ENCODE measurements at places on chromosomes 6 and 20. TPM values are rescaled to one million over a fixed set of nuclear protein-coding genes. Genes with fewer than 3 reads are reported as not detected.

DNA sequence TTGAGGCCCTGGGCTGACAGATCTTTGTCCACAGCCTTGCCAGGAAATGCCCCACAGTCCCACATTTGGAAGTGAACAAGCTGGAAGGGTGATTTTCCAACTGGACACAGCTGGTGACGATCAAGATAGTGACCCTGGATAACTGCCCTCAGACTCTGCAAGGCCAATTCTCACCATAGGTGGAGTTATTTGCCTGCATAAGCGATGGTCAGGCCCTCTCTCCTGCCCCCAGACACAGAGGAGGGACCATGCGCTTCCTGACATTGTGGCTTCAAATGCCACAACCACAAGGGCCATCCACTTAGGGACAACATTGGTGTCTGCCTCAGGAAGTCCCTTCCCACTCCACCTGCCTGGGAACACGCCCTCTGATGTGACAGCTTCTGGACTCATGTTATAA lies 96.0 kb downstream of the JPH2 start:
- DNase-seq: peak; percentile 27

DNA sequence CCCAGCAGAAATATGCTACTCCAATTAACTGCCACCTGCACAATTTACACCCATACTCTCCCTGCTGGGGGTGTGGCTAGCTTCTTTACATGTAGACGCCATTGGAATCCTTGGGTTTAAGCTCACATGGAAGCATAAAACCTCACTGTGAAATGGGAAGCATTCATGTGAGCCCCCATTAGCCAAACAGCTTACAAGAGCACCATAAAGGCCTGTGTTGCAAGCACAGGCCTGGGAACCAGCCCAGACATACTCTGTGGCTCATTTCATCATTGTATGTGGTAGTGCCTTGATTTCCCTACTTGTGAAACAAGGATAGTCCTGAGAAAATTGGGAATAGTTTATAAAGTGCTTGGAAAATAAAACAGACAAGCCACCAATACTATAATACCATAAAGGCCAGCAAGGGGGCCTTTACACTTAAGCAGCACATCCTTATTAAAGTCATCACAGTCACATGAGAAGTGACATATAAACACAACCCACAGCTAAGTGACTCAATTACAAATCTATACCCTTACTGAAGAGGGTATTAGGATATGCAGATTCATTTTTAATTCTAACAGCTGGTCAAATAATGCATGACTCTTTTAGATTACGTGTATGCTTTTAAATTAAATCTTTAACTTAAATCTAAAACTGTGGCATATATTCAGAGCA lies 6.8 kb downstream of the ADNP start:
- no peak for DNase-seq

DNA sequence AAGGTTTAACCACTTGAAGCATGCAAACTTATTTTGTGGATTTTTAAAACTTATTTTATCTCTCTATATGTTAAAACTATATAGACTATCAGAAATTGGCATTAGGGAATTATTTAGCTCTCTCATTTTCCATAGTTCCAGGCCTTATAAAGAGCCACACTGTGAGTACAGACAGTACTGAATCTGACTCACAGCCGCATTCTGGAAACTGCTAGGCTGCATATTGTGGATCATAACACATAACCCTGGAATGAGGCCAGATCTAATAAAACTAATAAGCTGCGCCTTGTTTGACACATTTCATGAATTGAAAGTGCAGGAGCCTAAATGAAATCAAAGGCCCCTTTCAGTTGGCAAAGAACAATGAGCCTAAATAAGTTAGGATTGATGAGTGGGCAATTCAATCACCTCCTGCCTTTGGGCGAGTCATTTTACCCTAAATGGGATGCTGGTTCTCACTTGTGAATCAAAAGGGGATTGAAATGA lies 308.4 kb downstream of the PACRG start:
- DNase-seq: no peak

DNA sequence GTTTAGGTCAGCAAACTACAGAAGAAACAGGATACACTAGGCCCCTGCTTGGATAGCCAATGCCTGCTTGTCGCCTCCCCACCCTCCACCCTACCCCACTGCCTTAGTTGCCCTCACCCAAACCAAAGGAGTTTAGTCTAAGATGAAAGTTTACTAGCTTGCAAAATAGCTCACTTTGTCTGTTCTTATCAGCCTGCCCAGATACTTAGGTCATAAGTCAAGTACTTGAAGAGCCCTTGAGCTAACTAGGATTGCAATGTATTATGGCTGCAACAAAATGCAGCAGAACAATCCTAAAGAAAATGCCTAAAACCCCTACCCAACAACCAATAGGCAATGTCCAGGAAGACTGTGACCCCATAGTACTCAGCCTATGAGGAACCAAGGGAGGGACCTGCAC lies 7.3 kb upstream of the ENTPD6 start:
- no peak for DNase-seq

The NOP56 gene
- total RNA-seq: 97.4 TPM

The RPS6KA2 gene
- total RNA-seq: 69.9 TPM

GRCh38 chr6:134122775-134123174 lies 70.4 kb upstream of the SLC2A12 start:
- no peak for DNase-seq

- no peak for DNase-seq
Measured at GRCh38 chr6:100472674-100473073, 8.0 kb upstream of the SIM1 start.

The PTCHD4 gene
- 1.7 TPM for total RNA-seq

GRCh38 chr20:20405623-20406022 lies 37.7 kb downstream of the INSM1 start:
- DNase-seq: no peak

The HSF2 gene
- 16.1 TPM for total RNA-seq

The CAGE1 gene
- total RNA-seq: not detected

DNA sequence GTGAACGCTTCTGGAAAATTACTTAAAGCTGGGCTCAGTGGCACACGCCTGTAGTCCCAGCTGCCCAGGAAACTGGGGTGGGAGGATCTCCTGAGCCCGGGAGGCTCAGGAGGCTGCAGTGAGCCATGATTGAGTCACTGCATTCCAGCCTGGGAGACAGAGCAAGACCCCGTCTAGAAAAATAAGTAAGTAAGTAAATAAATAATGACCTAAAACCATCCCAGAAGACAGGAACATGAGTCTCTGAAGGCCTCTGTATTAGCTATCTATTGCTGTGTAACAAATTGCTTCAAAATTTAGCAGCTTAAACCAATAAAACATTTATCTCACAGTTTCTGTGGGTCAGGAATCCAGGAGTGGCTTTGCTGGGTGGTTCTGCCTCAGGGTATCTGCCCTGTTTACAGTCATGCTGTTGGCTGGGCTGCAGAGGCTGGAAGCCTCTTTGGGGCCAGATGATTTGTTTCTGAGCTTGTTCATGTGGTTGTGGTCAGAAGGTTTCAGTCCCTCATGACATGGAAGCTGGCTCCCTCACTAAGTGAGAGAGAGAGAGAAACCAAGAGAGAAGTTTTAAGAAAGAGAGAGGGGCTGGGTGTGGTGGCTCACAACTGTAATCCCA lies 48.4 kb upstream of the NCOA3 start:
- no peak for DNase-seq
